ENCODE measurements at places on chromosomes 12 and 14.
A peak's percentile ranks its signal among the peaks of the same experiment; 100 is the strongest.

DNA sequence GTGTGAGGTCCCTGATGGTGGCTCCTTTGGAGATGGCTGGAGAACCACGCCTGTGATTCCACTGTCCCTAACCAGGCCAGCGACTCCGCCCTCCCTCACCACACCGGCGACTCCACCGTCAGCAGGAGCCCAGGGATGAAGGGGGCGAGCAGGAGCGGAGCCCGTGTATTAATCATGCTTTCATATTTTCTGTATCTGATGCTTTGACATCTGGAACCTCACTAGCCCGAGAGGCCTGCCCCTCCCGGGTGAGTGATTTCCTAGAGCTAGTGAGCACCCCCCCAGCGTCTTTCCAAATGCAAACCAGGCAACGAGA is 69.9 kb downstream of the NOC4L start:
- DNase-seq: no peak

- DNase-seq: no peak
Observed at GRCh38 chr12:40565029-40565633, 127.1 kb upstream of the CNTN1 start.

- DNase-seq: no peak
Observed at GRCh38 chr12:6957151-6957701, 6.1 kb downstream of the PTPN6 start.

GRCh38 chr14:90784621-90785270 is 31.5 kb downstream of the TTC7B start:
- no peak for DNase-seq

DNA sequence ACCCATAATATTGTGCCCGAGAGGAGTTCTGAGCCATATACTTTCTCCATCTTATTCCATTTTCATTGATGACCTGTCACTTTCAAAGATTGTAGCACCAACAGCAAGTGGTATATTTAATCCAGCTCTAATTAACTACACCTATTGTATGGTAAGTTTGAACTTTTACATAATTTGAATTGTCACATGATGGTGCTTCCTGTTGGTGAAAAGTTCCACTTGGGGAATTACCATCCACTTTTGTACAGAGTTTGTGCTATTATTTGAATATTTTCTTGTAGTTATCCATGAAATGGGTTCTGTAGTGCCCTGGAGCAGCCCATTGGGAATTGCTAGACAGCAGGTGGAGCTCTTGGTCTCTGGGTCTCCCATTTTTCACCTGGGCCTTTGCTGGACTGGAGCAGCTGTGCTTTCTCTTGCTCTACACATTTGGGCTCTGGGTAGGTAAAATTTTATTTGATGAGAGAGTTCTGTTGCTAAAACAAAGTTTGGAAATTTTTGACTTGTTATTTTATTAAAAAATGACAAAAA is 3.0 kb downstream of the SMCO3 start:
- no peak for DNase-seq

- no peak for DNase-seq
Observed at GRCh38 chr12:55850893-55851292, 8.2 kb upstream of the MMP19 start.

DNA sequence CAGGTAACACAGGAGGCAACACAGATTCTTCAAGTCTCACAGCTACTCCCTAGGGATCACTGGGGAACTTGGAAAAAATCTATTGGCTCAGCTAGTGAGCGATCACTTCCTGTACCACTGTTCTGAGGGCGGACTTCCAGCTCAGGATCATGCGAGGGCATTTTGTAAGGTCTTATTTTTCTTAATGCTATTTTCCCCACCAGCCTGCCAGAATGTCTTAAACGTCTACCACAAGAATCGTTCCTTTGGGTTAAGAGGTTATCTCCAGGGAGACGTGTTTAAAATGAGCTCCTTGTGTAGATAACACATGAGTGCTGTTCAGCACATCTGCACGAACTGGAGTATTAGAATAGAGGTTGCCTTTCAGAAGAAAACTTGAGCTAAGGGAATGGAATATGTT is 162.6 kb downstream of the ETNK1 start:
- DNase-seq: no peak

DNA sequence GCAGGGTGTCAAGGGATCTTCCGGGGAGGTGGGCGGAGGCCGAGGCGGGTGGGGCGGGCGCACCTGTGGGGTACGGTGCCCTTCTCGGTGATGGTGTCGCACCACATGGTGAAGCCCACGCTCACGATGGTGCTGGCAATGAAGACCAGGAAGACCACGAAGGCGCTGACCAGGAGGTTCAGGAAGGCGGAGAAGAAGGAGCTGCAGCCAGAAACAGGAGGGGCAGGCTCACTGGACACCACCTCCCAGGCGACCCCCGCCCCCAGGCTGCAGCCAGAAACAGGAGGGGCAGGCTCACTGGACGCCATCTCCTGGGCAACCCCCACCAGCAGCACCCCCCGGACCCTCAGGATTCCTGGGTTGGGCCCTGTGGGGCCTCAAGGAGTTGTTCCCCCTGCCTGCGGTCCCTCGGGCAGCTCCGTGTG is 7.6 kb downstream of the TMEM179 start:
- no peak for DNase-seq

GRCh38 chr14:23245282-23245681 is 7.5 kb downstream of the RNF212B start:
- no peak for DNase-seq

- DNase-seq: peak; percentile 21
Observed at GRCh38 chr14:103520657-103521437, 1.8 kb downstream of the CKB start.

DNA sequence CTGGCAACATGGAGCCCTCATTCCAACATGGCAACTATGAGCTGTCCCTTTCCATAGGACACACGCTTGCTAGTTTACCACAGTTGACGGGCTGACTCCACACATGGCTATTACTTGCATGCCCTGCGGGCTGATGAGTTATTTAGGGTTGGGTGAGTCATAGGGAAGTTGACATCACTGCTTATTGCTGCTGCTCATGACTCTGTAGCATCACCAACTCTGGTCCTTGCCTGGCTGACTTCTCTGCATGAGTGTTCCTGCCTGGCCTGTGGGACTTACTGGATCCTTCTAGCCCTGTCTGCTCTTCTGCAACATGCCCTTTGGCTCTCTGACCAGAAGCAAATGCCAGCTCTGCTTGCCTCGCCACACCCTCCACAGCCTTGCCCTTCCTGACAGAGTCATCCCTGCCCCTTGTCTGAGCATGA is 199.5 kb downstream of the ANO6 start:
- DNase-seq: no peak

DNA sequence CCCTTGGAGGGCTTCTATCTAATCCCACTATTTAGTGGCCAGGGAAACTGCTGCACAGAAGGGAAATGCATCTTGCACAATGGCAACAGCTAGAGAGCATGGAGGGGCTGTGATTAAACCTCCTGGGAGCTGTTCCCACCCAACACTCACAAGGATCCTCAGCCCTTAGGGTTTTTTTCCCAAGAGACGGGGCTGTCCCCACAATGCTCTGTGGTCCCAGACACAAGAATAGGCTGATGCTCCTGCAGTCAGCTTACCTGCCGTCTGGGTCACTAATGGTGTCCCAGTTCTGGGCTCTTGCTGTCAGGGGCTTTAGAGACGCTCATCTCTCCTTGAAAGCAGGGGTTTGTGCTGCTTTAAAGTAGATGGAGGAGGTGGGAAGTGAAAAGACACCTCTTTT is 4.6 kb downstream of the SERPINA1 start:
- no peak for DNase-seq

DNA sequence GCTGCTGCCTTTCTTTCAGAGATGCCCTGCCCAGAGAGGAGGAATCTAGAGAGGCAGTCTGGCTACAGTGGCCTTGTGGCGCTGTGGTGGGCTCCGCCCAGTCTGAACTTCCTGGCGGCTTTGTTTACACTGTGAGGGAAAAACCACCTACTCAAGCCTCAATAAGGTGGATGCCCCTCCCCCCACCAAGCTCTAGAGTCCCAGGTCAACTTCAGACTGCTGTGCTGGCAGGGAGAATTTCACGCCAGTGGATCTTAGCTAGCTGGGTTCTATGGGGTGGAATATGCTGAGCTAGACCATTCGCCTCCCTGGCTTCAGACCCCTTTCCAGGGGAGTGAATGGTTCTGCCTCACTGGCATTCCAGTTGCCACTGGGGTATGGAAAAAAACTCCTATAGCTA is 25.6 kb downstream of the SPATA7 start:
- DNase-seq: no peak
